Kidney capillary endothelial cell (primary cell): ENCODE measurements at places on chromosomes 2 and 18.

- peak; percentile 26 for DNase-seq
Measured at GRCh38 chr2:216752855-216753505, 57.6 kb upstream of the IGFBP5 start.

GRCh38 chr2:46743021-46743420 is 172.6 kb downstream of the MCFD2 start:
- DNase-seq: no peak

DNA sequence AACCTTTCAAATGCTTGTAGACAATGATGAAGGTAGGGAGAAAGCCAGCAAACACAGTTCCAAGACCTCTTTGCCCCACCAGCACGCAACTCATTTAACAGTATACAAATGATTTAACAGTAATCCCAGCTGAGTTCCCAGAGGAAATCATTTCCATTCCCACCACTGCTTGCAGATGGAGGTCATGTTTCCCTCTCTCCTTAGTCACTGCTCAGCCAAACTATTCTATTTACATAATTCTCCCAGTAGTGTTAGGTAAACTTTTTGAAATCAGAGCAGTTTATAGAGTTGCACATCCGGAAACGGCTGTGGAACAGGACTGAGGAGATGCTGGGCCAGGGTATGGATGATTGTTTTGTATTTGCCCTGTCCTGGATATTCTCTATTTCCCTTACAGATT is 328.5 kb downstream of the FIGN start:
- DNase-seq: no peak

- no peak for DNase-seq
Measured at GRCh38 chr2:216648105-216648504, 14.9 kb downstream of the IGFBP2 start.

GRCh38 chr2:232230560-232230959 is 148.0 kb upstream of the ALPP start:
- DNase-seq: peak; percentile 5

DNA sequence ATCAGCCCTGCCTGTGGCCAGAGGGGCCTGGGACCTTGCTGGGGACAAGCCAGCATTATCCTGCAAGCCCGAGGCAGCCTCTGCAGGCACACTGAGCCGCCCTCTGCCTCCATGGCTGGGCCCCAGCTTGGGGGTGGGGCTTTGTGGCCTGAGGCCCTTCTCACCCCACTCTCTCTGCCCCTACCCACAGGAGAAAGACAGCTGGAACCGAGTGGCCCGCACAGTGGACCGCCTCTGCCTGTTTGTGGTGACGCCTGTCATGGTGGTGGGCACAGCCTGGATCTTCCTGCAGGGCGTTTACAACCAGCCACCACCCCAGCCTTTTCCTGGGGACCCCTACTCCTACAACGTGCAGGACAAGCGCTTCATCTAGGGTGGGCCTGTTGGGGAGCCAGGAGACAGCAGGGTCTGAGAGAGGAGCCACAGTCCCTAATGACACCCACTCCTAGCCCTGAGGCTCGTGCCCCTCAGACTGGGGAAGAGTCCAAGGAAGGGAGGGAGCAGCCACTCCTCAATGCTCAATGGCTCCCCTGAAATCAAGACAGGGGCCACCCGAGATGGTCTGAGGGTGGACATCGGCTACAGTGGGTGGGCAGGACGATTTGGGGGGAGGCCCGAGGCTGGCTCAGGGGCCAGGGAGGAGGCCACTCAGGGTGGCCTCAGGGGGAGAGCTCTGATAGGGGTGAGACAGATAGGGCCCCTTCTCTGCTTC is 4.4 kb upstream of the CHRNG start:
- no peak for DNase-seq
